DND-41 (cell line): ENCODE measurements at places on chromosomes 3 and 15.

GRCh38 chr3:42490243-42490642, 12.2 kb upstream of the VIPR1 start:
- H3K4me3 ChIP-seq, result no peak overlapping the region
- H3K4me1 ChIP-seq, result no peaks in the 10 kb centered on the region
- peaks cover 9% of the 10 kb centered on the region for H3K27me3 ChIP-seq
- no peak overlapping the region for H3K27ac ChIP-seq

GRCh38 chr3:164230385-164231094, 847.8 kb downstream of the SI start:
- no peaks in the 10 kb centered on the region for H3K36me3 ChIP-seq
- H3K4me1 ChIP-seq, result no peaks in the 10 kb centered on the region
- no peak overlapping the region for H3K27ac ChIP-seq
- H3K4me3 ChIP-seq, result no peak overlapping the region

DNA sequence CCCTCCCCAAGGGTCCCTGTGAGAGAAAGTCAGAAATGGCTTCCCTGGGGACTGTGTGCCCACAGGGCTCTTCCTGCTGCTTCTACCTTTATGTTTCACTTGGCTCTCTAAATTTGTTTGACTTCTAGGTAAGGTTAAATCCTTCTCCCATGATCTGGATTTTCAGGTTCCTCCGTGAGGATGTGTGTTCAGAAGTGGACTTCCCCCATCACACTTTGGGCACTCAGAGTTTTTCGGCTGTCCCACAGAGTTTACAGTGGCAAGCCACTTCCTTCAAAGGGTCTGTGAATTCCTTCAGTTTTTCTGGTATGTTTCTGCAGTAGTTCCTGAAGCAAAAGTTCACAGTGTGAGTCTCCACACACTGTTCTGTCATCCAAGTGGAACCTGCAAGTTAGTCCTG, 30.9 kb upstream of the RARB start:
- H3K4me1 ChIP-seq, result no peaks in the 10 kb centered on the region
- no peaks in the 10 kb centered on the region for H3K27me3 ChIP-seq
- H3K36me3 ChIP-seq, result no peaks in the 10 kb centered on the region

DNA sequence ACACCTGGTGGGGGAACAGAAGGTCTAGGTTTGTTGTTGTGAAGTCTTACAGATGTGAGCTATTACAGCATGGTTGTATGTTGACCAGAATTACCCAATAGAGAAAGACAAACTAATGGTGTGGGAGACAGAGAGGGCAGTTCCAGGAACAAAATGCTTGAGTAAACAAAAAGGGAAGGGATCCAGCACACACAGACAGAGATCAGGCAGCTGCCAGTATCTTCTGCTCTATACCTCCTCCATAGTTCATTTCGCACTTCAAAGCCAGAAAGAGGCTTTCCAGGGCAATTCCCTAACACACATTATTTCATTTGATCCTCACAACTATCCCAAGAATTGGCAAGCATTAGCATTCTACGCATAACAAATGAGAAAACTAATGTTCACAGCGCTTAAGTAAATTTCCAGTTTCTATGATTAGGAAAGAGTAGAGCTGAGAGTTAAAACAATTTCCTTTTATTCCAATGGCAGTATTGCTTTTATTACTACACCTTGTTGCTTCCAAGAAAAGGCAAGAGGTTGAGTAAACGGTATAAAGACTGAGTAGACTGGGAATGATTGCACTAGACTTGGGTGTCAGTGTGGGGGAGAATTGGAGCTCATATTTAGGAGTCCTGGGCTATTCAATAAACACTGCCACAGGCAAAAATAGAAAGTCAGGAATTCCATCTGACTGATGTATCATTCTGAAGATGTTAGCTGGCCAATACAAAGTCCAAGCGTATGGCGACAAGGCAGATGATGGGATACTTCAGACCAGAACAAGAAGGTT, 39.7 kb upstream of the ZNF280D start:
- no peak for DNase-seq
- H3K27ac ChIP-seq, result peak overlapping the region; percentile 79; the same call in 1 of the 2 replicates
- no peaks in the 10 kb centered on the region for H3K36me3 ChIP-seq
- H3K27me3 ChIP-seq, result no peaks in the 10 kb centered on the region
- no peak overlapping the region for H3K4me3 ChIP-seq
- H3K4me1 ChIP-seq, result peaks cover 31% of the 10 kb centered on the region

- H3K4me1 ChIP-seq, result no peaks in the 10 kb centered on the region
- H3K27ac ChIP-seq, result no peak overlapping the region
- no peak for DNase-seq
- H3K36me3 ChIP-seq, result no peaks in the 10 kb centered on the region
- H3K4me3 ChIP-seq, result no peak overlapping the region
- H3K27me3 ChIP-seq, result no peaks in the 10 kb centered on the region
Observed at GRCh38 chr15:29514926-29515325, 245.3 kb upstream of the NSMCE3 start.

GRCh38 chr3:148992027-148992634, 791 bp downstream of the GYG1 start:
- H3K36me3 ChIP-seq, result no peaks in the 10 kb centered on the region
- no peak for DNase-seq
- H3K4me1 ChIP-seq, result peaks cover 22% of the 10 kb centered on the region
- peak overlapping the region; percentile 32; the same call in 1 of the 2 replicates for H3K4me3 ChIP-seq
- no peaks in the 10 kb centered on the region for H3K27me3 ChIP-seq
